ENCODE measurements at places on chromosomes 2 and 18.

- no peak for DNase-seq
Measured at GRCh38 chr2:112728029-112728362, 7.2 kb downstream of the NT5DC4 start.

DNA sequence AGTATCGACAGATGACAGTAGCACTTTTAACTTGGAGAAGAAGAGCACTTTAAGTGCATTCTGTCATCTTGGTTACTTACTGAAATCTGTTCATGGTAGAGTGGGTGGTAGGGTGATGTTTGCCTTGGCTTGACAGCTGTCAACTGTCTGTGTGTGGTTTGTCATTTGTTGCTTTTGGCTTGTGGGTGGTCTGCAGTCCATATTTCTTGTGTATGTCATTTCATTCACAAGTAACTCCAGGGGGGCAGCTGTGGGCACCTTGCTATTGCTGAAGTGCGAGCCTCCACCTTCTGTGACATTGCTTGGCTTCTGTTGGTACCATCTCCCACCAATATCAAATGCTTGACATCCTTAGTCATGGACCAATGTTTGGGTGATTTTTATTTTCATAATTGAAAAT, 311.6 kb upstream of the NRP2 start:
- DNase-seq = no peak

- peak; percentile 9 for DNase-seq
Measured at GRCh38 chr2:170235860-170236679, 58.1 kb downstream of the MYO3B start.

DNA sequence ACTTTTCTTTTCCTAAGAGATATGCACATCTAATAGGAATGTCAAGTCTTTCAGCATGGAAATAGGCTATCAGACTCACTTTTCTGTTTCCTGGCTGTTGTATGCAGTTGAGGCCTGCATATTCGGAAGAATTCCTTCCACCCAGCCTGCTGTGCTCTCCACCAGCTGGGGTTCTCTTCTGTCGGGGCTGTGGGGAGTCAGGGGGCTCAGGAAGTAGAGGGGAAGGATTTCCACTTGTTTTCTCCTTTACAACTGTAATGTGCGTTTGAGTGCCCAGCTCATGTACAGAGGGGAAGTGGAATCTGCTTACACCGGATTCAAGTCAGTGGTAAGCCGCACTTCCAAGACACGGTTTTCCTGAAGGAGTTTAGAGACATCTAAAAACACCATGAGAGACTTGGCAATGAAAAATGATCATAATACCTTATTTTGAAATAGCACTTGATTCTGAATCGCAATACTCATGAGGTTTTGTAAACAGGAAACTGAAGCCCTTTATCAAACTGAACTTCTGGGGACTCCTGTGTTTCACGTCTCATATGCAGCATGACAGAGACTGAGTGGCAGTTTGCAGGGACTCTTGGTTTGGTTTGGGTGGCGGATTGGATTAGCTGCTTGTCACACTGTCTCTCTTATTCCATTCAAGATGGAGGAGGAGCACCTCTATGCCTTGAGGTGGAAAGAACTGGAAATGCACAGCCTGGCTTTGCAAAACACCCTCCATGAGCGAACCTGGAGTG, 90.4 kb downstream of the MTCL1 start:
- no peak for DNase-seq

DNA sequence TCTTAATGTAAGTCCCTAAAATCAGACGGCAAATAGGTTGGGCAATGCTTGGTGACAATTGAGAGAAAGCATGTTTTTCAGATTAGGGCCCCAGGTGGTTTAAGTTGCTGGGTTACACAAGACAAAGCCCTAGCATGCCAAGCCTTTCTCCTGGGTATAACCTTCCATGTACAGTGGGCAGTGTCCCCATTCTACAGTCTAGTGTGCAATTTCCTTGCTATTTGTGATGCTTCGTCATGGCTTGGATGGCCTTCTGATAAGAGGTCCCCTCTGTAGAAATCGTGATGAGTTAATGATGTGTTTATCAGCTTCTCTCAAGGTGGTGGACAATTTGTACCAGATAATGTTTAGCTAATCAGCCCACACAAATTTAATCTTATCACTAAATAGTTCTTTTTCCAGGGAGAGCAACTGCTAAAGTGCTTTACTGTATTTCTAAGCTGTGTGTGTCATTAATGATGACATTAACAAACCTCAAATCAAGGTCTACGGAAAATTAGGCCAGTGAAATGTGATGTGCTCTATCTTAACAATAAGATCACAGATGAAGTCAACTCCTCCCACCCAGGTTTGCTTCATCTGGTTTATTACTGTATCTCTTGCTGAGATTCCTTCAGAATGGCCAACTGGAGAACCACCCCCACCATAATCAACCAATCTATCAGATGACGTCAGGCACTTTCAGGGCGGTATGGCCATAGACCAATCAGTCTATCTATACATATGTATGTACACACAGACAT, 61.7 kb downstream of the PLB1 start:
- DNase-seq = no peak

DNA sequence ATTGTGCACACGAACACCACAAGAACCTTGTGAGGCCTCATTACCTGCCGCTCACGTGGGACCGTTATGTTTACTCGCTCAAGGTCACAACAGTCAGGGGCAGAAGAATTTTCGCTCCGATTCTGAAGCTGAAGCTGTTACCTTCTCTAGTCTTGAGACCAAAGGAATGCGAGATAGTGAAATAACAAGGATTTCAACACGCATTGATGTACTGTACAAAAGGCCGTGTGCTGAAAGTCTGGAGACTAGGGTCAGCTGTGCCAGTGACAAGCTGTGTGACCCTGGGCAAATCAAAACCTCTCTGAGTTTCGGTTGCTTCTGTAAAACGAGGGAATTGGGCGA, 583 bp downstream of the NEMP2 start:
- DNase-seq = peak; percentile 63

- no peak for DNase-seq
Measured at GRCh38 chr18:54945576-54946125, 13.6 kb downstream of the CCDC68 start.

DNA sequence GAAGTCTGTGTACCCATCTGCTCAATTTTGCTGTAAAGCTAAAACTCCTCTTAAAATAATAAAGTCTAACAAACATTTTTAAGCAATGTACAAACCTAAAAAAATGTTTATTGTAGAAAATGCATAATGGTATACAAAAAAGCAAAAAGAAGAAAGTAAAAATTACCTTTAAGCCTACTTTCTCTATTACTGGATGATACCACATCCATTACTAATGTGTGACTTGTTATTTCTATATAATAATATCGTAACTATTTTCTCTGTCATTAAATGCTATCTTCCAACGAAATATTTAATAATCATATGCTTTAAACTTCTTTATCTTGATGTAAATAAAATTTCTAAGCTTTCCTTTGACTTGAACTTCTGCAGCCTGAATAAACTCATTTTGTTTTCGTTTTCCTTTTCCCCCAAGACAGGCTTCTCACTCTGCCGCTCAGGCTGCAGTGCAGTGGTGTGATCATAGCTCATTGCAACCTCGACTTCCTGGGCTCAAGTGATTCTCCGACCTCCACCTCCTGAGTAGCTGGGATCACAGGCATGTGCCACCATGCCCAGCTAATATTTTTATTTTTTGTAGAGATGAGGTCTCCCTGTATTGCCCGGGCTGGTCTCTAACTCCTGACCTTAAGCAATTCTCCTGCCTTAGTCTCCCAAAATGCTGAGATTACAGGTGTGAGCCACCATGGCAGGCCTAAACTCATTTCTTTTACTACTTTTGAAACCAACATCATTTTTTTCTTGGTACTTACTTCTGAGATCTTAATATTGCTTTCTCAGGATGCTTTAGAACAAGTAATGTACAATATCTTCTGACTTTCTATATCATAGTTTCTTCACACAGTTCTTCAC, 18.1 kb upstream of the DNAH7 start:
- no peak for DNase-seq

- no peak for DNase-seq
Measured at GRCh38 chr2:49049161-49049560, 105.2 kb downstream of the FSHR start.

- DNase-seq = peak; percentile 77
Measured at GRCh38 chr2:71157124-71157793, 26.8 kb downstream of the MPHOSPH10 start.

GRCh38 chr2:206232287-206233035, 42.0 kb upstream of the ZDBF2 start:
- DNase-seq = no peak

- no peak for DNase-seq
Measured at GRCh38 chr2:68390114-68390513, 25.0 kb downstream of the PLEK start.

DNA sequence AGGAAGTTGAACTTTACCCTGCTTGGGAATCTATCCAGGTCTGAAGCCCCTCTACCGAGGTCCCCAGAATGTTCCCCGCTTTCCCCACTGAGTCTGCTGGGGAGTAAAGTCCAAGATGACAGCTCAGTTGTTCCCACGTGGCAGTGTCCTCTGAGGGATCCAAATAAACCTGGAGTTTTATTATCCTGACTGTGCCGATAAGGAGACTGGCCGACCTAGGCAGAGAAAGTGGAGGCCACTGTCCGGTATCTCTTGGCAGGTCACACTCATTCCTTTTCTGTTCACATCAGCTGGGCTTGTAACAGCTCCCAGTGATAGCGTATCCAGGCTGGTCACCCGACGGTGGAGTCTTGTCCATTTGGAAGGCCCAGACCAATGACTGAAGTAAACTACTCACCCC, 27.5 kb upstream of the C18orf32 start:
- DNase-seq = no peak

- no peak for DNase-seq
Measured at GRCh38 chr2:150046810-150047209, 440.7 kb downstream of the RND3 start.

DNA sequence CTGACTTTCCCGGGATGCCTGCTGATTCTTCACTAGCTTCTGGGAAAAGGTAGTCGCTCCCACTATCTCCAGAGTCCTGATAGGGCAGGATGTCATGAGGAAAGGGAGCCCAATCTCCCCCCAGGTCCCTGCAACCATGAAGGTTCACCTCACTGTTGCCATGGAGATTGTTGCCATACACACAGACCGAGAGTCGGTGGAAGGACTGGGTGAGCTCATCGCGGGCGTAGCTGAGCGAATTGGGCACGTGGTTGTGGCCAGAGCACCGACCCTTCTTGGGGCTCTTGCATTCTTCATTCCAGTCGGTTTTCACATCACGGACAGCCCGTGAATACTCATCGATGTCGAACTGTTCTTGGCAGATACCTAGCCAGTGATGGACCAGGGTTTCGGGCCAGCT, 97.4 kb downstream of the MEP1B start:
- no peak for DNase-seq

DNA sequence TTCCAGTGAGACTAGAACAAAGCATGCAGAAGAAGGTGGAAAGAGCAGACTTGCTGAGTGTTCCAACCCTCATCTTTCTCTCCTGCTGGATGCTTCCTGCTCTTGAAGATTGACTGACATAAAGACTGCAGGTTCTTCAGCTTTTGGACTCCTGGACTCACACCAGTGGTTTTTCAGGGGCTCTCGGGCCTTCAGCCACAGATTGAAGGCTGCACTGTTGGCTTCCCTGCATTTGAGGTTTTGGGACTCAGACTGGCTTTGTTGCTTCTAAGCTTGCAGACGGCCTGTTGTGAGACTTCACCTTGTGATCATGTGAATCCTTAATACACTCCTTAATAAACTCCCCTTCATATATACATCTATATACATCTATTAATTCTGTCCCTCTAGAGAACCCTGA, 20.4 kb downstream of the VRK2 start:
- DNase-seq = no peak

- DNase-seq = no peak
Measured at GRCh38 chr2:17061028-17061427, 395.4 kb upstream of the CYRIA start.

DNA sequence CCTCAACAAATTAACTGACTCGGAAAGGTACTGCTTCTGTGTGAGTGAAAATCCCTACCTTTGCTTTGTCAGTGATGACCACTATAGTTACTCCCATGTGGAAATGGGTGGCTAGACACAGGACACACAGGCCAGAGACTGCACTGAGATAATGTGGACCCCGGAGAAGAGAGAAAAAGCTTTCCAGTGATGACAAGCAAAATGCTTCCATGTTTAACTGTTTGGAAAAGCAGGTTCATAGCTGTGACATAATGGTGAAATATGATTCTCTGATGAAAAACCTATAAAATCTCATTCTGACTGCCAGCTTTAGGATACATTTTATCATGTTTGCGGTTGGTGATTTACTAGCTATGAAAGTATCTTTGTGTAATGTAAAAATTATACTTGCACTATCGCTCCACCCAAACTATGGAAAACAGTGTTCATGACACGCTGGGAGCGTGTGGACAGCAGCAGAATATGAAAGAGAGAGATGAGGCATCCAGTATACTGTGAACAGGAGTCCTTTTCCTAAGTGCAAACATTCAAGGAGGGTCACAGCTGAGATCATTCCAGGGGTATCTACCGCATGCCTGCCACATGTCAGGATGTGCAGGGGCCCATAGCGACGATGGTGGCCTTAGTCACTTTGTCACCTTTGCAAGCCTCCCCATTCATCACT, 782.7 kb upstream of the SOX11 start:
- no peak for DNase-seq

- peak; percentile 12 for DNase-seq
Measured at GRCh38 chr2:602571-603359, 74.4 kb downstream of the TMEM18 start.

GRCh38 chr2:65980531-65980930, 454.4 kb upstream of the MEIS1 start:
- no peak for DNase-seq

GRCh38 chr2:186822323-186822722, 26.6 kb downstream of the ZSWIM2 start:
- DNase-seq = no peak

DNA sequence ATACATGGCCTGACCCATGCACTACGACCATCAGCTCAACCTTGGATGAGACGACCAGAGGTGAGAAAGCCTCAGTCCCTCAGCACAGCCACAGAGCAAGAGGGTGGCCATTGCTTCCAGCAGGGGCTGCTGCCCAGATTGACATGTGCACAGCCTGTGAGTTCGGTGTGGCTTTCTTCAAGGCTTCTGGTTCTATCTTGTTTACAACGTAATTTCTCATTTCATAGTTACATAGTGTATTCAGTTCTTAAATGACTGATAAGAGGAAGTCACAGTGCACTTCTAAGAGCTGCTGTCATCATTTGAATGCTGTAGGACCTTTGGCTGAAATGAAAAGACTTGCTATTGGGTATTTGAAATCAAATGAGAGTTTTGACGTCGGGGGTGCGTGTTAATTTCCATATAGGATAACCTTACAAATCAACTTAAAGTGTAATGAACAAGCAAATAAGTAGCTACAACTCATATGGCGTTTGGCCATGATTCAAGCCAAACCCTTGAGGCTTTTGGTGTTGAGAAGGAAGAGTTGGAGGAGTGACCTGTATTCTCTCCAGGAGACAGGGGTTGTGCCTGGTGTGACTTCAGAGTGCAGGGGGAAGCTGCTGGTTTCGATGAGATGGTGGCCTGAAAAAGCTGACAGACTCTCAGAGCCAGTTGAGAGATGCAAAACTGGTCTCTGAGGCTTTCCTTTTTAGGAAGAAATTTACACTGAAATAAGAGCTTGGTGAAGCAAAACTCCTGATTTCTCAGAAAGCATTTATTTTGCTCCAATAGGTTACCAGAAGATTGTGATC, 51.0 kb downstream of the TSHZ1 start:
- no peak for DNase-seq

- DNase-seq = no peak
Measured at GRCh38 chr18:58177004-58177717, 133.1 kb downstream of the NEDD4L start.
